NCI-H2171 (cell line): ENCODE measurements at places on chromosomes 3 and 15.
A peak's percentile ranks its signal among the peaks of the same experiment; 100 is the strongest.

DNA sequence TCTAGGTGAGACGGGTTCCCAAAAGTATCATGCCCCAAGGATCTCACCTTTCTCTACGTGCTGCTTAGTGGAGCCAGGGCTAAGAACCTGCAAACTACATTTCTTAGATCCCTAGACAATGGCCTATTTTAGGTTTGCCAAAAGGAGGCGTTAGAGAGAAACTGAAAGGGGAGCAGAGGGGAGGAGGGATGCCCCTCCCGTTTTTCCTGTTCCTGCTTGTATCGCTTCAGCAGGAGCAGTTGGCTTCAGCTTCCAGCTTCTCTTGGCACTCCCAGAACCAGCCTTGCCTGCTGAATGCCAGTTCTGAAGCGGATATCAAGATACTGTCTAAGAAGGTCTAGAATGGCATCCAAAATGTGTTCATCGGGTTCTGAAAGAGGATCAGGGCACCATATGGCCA lies 58.4 kb upstream of the ABHD17C start:
- no peak for DNase-seq

DNA sequence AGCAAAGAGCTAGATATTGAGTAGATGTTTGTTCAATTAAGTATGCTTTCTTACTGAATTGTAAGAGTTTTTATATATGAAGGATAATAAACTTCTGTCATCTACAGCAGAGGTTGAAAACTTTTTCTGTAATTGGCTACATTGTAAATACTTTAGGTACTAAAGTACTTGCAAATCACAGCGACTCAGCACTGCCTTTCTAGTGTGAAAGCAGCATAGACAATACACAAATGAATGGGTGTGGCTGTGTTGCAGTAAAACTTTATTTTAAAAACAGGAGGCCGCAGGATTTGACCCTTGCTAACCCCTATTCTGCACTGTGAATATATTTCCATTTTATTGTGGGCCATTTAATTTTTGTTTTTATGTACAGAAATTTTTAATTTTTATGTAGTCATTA lies 104.3 kb upstream of the TMC3 start:
- no peak for DNase-seq

- DNase-seq = no peak
These were observed 145.0 kb upstream of the MCTP2 start for GRCh38 chr15:94086341-94086740.

- DNase-seq = no peak
These were observed 56.5 kb downstream of the LRRC28 start for GRCh38 chr15:99307735-99308134.

DNA sequence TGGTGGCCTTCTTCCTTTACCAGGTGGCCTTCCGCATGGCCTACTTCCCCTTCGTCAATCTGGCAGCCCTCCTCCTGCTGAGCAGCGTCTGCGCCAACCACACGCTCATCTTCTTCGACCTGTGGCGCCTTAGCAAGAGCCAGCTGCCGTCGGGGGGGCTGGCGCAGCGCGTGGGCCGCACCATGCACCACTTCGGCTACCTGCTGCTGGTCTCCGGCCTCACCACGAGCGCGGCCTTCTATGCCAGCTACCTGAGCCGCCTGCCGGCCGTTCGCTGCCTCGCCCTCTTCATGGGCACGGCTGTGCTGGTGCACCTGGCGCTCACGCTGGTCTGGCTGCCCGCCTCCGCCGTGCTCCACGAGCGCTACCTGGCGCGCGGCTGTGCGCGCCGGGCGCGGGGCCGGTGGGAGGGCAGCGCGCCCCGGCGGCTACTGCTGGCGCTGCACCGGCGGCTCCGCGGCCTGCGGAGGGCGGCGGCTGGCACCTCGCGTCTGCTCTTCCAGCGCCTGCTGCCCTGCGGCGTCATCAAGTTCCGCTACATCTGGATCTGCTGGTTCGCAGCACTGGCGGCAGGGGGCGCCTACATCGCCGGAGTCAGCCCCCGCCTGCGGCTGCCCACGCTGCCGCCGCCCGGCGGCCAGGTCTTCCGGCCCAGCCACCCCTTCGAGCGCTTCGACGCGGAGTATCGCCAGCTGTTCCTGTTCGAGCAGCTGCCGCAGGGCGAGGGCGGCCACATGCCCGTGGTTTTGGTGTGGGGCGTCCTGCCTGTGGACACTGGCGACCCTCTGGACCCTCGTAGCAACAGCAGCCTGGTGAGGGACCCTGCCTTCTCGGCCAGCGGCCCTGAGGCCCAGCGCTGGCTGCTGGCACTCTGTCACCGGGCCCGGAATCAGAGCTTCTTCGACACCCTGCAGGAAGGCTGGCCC lies 9.9 kb downstream of the DISP2 start:
- DNase-seq = no peak

GRCh38 chr3:3191675-3192285 lies 12.3 kb upstream of the CRBN start:
- no peak for DNase-seq

DNA sequence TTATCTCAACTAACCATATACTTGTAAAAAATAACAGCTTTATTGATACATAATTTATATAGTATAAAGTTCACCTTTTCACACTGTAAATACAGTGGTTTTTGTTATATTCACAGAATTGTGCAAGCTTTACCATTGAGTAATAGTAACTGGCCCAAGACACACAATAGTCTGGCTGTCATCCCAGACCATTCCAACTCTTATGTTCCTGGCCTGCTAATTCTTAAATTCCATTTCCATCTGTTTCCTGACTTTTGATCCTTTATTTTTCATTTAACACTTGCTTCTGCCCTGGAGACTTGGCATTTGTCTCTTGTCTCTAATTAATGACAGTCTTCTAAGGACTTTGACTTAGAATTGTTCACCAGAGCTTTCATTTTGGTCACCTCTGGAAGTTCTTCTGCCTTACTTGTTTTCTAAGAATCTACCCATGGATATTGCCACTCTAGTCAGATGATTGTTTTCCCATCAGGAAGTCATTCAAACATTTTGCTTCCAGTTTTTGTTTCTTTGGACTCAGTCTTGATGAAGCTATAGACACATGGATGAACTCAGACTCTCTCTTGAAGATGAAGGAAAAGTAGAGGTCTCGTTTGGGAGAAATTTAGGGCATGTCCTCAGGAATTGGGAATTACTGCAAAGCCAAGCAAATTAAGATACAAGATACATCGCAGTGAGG lies 27.2 kb upstream of the PLSCR4 start:
- DNase-seq = no peak

DNA sequence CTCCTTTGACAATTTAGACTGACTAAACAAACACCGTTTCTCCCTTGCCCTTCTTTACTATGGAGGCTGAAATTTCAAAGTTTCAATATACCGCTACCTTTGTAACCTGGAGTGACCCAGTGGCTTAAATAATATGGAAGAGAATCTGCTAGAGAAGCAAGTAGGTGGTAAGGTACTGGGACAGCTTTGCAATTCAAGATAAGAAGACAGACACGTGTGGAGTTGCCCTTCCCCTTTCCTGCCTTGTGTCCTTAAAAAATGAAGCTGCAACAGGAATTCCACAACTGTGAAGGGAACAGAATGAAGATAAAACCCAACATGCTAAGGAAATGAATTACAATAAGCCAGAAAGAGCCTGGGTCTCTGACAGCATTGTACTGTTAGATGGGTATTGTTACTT lies 26.4 kb downstream of the CBLB start:
- DNase-seq = no peak

- DNase-seq = no peak
These were observed 1.7 kb downstream of the RAB11A start for GRCh38 chr15:65870889-65871533.

- no peak for DNase-seq
These were observed 328.6 kb upstream of the PROK2 start for GRCh38 chr3:72113564-72113963.

- peak; percentile 60 for DNase-seq
These were observed at the start of gene DIS3L for GRCh38 chr15:66293419-66294156. Gene DIS3L (plus strand): TSS chr15:66293568. CDS start chr15:66293597, 29 bp downstream.

GRCh38 chr3:36762918-36763849 lies 1.2 kb downstream of the DCLK3 start:
- DNase-seq = no peak

DNA sequence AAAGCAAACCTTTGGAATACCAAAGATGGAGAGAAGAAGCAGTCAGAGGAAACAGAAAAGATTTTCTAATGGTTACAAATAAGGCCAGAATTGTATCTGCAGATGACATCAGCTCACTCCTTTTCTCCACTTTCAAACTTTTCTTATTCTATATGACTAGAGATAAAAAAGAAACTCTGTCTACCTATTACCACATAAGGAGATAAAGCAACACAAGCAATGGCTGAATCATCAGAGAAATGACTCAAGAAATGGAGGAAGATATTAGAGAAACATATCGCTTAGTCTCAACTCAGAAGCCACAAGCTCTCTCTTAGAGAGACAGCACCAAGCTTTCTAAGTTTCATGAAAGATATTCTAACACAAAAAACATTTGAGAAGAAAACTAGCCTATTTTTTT lies 784.0 kb downstream of the ZPLD1 start:
- DNase-seq = no peak

DNA sequence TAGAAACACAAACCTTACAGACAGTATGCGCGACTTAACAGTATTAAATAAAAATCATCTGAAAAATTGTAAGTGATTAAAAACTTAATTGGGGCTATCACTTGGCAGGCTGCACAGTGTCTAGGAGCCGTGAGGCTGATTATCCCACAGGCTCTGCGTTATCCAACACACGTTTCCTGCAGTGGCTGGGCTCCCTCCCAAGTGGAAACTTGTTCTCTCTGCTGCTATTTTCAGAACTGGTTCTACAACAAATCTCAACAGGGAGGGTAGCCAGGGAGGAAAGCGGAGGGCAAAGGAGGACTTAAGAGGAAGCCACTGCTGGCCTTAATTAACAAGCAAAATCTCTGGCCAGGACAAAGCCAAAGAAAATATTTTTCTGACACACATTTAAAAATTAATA lies 555.2 kb downstream of the MAGI1 start:
- no peak for DNase-seq

GRCh38 chr3:115525731-115526130 lies 97.6 kb upstream of the GAP43 start:
- DNase-seq = no peak

GRCh38 chr3:71728632-71729342 lies 3.6 kb upstream of the EIF4E3 start:
- DNase-seq = peak; percentile 82

- peak; percentile 71 for DNase-seq
These were observed 138.7 kb downstream of the KLF13 start for GRCh38 chr15:31465083-31465955.

GRCh38 chr3:169822983-169823382 lies 10.3 kb upstream of the LRRC34 start:
- no peak for DNase-seq

DNA sequence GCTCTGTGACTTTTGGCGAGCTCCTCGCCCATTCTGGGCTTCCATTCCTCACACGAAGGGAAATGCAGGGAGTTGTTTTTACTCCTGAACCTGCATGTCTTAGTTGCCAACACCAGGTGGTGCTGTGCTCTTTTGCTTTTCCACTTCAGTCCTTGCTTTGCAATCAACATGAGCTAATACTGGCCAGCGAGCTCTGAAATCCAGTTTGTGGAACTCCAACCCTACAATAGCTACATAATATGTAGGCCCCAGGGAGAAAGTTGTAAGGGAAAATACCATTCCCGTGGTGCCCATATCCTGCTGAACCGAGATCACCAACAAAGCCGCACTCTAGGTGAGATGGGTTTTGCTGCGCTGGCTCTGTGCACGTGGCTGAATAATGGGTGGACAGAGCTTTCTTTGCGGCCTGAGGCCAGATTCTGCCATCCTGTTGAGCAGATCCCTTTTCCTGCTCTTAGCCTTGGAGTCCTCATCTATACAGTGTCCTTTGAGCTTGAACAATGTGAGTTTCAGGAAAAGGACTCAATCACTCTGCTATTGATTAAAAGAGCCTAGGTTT lies 25.0 kb downstream of the LSM3 start:
- peak; percentile 3 for DNase-seq

- peak; percentile 87 for DNase-seq
These were observed 55.5 kb upstream of the FSTL1 start for GRCh38 chr3:120506076-120506827.

GRCh38 chr15:65409036-65409631 lies 13.6 kb downstream of the IGDCC4 start:
- DNase-seq = no peak

- DNase-seq = no peak
These were observed 2.4 kb downstream of the SLC28A2 start for GRCh38 chr15:45254405-45254804.

DNA sequence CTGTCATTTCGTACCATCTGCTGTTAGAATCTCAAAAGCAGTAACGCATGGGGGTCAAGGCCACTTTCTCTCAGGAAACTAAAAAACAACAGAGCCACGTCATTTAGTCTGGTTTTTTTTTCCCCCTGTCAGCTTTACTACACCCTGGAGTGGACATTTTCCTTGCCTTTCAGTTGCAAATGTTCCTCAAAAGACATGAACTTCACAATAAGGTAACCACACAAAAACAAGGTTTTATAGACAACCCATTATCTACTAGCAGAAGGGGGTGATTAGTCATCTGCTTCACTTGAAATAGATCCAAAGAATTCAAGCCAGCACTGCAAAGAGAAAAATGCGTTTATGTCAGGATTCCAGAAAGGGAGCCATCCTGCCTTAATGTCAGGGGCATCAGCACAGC lies 171.8 kb upstream of the CDIN1 start:
- peak; percentile 66 for DNase-seq

DNA sequence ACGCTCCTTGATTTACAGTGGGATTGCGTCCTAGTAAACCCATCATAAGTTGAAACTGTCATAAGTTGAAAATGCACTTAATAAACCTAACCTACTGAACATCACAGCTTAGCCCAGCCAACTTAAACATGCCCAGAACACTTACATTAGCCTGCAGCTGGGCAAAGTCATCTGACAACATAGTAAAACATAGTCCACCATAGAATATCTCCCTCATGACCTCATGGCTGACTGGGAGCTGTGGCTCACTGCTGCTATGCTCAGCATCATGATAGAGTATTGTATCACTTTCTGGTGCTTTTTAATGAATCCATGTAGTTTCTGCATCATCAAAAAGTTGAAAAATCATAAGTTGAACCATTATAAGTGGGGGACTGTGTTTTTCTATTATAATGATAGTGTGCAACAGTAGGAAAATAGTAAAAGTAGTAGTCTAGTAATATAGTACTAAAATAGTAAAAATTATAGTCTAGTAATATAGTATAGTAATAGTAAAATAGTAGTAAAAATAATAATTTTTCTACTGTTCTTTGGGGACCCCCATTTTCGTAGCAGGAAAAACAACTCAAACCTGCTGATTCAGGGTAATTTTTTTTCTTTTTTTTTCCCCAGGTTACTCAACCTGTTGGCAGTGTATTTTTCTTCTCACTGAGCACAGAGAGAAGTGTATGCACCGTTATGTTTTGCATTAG lies 233.5 kb downstream of the MYRIP start:
- DNase-seq = no peak

- peak; percentile 72 for DNase-seq
These were observed 72.7 kb downstream of the DZIP3 start for GRCh38 chr3:108662142-108662738.

DNA sequence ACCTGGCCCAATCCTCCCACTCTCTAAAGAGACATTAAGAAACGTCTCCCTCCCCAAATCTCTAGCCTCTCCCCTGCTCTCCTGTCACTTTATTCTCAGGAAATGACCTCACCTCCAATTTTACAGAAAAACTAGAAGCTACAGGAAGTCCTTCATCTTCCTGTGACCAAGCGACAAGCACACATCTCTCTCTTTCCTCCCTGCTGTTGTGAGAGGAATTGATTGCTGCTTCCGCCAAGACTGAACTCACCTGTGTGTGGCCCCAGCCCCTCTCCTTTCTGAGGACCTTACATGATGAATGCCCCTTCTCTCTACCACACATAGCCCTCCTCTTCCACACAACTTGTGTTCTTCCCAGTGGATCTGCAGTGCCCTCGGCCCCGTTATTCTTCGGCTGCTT lies 18.2 kb downstream of the DNAJB8 start:
- no peak for DNase-seq
